ENCODE measurements at places on chromosomes 12 and 14. TPM values are rescaled to one million over a fixed set of nuclear protein-coding genes. Genes with fewer than 3 reads are reported as not detected.
A peak's percentile ranks its signal among the peaks of the same experiment; 100 is the strongest.

GRCh38 chr12:109598428-109598854 lies 24.8 kb downstream of the MVK start:
- no peak for DNase-seq

- DNase-seq, result no peak
Observed at GRCh38 chr14:61940666-61941420, 178.6 kb downstream of the SNAPC1 start.

GRCh38 chr12:109880043-109880931 lies at the start of gene GLTP:
GLTP (minus strand) TSS chr12:109880541; CDS start chr12:109880374, 167 bp downstream.
- peak; percentile 65 for DNase-seq

DNA sequence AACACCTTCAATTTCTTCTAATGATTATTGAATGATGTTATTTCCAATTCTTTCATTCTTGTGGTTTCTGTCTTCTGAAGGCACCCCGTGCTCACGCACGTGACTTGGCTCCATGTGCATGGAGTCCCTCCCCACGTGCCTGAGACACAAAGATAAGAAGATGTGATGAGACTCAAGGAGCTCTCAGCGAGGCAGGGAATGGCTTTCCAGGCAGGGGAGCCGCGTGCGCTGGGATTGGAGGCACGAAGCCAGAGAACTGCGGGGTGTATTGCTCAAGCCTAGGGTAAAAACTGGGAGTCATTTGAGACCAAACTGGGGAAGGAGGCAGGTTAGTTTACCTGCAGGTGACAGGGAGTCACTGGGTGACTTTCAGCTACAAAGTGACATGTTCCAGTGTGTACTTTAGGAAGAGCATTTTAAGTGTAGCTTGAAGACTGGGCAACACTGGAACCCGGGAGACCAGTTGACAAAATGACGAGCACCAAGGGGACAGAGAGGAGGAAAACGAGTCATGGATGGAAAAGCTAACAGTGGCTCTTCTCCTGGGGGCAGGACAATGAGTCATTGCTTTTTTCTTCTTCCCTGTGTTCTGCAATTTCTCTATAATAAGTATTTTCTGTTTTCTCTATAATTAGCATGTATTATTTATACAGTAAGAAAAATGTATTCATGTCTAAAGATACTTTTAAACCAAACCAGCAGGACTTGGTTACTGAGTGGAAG lies 311.7 kb upstream of the FKBP4 start:
- DNase-seq, result no peak

DNA sequence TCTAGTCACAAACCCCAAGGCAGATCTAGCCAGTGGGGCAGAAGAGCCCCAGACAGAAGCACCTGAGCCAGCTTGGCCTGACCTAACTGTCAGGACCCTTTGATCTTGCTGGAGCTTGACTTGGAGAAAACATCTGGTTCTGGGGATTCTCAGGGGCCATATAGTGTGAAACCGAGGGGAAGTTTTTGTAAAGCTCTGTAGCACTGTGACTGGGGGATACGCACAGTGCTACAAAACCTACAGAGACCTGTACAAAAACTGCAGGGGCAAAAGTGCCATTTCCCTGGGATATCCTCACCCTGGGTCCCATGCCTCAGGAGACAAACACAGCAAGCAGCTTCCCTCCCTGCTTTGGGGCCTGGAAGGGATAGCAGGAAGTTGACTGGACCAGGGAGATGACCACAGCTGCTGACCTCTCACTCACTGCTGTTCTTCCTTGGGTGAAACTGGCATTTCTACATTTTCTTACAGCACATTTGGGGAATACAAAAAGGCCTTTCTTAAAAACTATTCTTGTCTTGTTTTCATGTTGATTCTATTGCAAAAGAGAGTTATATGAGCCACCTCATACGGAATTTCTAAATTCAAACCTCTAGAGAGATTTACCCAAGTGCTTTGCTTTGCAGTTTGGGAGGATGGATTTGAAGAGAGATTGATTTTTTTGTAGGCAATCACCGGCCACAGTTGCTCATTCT lies 140.0 kb downstream of the DAD1 start:
- no peak for DNase-seq

DNA sequence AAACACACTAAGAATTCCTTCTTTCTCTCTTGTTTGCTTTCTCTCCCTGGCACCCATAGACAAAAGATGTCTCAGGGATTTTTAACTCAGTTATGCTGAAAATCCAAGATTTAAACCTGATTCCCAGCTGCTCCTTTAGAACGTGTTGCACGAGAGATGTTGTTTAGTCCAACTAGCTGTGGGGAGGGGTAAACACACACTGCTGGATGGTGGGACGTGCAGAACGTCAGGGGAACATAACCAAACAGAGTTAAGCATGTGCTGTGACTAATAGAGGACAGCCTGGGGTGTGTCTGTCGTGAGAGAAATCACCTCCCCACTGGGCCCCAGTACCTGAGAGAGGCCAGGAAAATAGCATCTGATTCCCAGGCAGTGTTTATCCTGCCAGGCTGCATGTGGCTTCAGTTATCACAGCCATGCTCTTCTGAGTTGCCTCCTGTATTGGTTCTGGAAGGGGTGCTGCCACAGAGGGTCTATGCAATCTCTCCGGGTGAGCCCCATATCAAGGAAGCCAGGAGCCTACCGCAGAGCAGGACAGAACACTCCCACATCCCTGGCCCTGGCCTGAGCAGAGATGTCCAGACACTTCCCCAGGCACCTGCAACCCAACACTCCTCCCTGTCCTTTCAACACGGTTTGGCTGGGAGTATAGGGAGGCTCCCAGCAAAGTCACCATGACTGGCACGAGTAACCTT lies 112.7 kb upstream of the EGLN3 start:
- DNase-seq, result no peak

DNA sequence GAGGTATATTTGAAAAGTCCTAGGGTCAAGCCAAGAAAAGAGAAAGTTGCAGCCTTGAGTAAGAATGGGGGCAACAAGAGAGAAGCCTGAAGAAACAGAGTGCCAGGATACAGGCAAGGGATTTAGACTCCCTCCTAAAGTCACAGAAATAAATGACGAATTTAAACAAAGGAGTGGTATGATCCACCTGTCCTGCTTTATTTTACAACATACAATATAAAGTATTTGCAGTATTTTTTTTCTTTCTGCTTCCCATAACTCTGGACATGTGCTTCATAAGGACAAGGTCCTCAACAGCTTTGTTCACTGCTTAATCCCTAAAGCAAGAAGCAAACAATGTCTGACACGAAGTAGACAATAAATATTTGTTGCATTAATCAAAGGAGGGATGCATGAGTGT lies 57.4 kb downstream of the IFNG start:
- DNase-seq, result no peak

- DNase-seq, result no peak
Observed at GRCh38 chr14:40447017-40447416, 1014.8 kb upstream of the FBXO33 start.

DNA sequence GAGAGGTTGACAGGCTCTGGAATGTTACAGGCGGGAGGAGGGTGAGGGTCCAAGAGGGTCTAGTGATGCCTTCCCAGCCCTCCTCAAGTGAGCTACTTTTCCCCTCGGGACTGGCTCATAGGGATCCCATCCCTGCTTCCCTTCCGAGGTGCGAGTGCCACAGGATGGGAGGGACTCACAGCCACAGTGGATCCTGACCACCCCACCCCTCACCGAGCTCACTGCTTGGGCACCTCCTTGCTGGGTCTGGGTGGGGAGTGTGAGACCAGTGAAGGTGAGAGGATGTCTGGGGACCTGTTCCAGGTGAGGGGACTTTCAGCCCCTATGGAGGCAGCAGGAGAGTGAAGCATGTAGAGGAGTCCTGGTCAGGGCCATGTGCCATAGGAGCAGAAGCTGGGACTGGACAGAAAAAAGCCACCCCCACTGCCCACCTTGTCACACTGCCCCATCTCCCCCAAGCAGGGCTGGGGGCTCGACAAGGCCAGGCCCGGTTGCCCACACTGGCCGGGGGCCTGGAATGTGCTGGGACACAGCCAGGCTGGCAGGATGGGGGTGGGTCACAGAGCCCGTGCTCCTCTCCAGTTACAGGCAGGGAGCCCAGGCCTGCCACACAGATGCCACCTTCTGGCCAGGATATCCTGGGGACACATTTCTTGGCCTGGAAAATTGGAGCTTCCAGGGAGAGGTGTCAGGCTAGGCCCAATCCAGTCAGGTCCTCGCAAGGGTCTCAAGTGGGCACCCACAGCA lies 1.7 kb upstream of the TNS2 start:
- no peak for DNase-seq

DNA sequence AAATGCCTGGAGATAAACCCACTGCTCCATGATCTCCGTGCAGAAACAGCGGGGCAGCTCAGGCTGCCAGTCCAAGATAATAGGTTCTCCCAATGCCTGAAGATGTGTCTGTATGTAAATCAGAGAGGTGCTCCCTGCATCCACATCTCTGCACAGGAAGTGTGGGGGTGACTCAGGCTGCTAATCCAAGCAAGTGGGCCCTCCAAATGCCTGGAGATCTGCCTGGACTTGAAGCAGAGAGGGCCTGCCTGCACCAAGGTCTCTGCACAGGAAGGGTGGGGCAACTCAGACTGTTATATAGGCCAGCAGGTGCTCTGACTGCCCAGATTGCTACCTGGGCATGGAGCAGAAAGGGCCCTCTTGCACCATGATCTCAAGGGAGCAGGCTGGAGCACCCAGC lies 504.7 kb downstream of the LRFN5 start:
- no peak for DNase-seq

- peak; percentile 34 for DNase-seq
Observed at GRCh38 chr12:55780685-55781084, 36.8 kb downstream of the SARNP start.

DNA sequence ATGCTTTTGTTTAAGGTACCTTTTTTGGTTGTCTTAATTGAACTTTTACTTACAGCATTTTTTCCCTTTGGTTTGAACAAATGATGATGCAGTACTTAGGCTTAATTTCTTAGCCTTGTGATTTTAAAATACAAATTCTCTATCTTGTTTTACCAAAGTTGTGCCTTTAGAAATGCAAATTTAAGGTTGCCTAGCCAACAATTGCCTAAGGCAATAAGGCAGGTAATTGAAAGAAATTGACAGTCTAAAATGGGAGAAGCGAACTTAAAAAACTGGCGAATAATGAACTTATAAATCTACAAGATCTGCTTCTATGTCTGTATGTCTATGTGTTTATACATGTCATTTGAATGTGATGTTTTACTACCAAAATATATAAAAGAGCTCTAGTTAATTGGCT lies 23.6 kb upstream of the CD69 start:
- DNase-seq, result no peak

The GLIPR1L2 gene
- polyA plus RNA-seq, result 0.46 TPM

The PRB2 gene
- not detected for polyA plus RNA-seq

The SLCO1B1 gene
- not detected for polyA plus RNA-seq

The PPHLN1 gene
- 90.7 TPM for polyA plus RNA-seq
